Renal pelvis (tissue), 12 donors: ENCODE measurements at places on chromosomes 3 and 15. TPM values are rescaled to one million over a fixed set of nuclear protein-coding genes. Genes with fewer than 3 reads are reported as not detected.

DNA sequence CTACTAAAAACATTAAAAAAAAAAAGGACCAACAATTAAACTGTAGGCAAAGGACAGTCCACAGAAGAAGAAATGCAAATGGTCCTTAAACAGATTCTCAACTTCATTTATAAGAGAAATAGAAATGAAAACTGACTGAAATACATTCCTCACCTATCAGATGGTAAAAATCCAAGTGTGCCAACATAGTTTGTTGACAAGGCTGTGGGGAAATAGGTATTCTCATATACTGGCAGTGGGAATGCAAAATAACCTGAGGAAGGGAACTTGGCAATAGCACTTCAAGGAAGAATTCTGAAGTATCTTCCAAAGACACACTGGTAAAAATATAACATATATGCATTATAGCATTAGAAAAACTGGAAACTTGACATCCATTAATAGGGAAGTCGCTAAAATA, 53.8 kb downstream of the SLC24A1 start:
- no peak for DNase-seq

DNA sequence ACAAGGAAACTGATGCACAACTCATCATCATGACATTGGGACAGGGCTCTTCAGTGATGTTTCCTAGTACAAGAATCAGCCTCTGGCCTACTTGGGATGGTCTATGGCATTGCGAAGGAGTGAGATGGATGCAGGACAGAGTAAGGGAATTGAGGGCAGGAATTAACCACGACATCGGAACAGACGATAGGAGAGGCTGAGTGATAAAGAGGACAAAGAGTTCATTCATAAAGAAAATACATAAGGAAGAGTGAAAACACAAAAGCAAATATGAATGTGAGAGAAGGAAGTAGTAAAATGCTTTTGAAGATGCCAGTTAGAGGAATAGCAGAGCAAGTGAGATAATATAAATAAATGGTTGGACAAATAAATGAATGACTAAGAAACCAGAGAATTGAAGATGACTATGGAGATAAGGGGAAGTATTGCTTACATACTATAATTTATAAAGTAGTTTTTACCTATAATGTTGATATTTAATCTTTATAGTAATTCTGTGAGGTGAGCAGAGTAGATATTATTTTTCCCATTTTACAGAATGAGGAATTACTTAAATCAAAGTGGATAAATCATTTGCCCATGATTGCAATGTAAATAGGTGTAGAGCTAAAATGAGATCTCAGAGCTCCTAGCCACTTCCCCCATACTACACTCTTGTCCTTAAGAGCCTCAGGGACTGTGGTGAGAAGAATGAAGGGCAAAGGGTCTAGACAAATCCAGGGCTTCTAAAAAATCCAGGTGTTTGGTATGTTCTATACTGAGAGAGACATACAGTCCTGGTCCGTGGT, 203.3 kb downstream of the DTWD1 start:
- DNase-seq = no peak

GRCh38 chr3:114299421-114299820, 5.6 kb downstream of the TIGIT start:
- DNase-seq = no peak

- DNase-seq = no peak
Measured at GRCh38 chr3:106957029-106957428, 420.2 kb upstream of the CCDC54 start.

GRCh38 chr3:188217011-188217463, 63.1 kb downstream of the LPP start:
- DNase-seq = no peak

GRCh38 chr3:188396900-188397299, 242.9 kb downstream of the LPP start:
- DNase-seq = no peak

- no peak for DNase-seq
Measured at GRCh38 chr3:45171283-45171682, 25.1 kb upstream of the CDCP1 start.

DNA sequence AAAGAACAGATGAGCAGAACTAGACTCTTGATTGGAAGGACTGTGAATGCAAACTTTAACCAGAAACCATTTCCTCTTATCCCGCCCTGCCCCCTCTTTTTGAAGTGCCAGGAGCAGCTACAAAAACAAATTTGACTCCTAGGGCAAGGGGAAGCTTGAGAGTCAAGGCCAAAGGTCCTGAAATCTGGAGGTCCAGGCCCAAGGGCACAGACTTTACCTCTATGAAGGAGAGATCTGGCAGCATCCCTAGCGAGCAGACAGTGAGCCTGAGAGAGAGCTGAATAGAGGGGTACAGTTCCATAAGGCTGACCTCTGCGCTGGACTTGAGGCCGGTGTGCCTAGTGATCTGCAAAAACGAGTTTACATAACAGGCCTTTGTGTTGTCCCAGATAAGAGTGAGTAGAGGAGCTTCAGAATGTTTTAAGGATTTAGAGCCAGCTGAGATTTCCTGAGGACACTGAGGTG, 5.1 kb downstream of the RAB43 start:
- no peak for DNase-seq

GRCh38 chr3:17069754-17070153, 185.0 kb downstream of the PLCL2 start:
- no peak for DNase-seq

GRCh38 chr3:135887220-135887619, 78.3 kb upstream of the PPP2R3A start:
- no peak for DNase-seq

DNA sequence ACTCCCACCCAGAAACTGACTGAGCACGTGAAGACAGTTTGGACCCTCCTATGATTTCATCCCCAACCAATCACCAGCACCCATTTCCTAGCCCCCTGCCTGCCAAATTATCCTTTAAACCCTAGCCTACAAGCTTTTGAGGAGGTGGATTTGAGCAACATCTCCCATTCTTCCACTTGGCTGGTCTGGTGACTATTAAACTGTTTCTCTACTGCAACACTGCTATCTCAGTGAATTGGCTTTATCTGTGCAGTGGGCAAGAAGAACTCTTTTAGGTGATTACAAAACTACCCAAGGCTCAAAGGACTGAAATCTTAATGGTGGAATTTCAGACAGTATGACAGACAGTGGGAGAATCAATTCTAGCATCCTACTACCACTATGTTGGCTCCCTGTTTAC, 57.6 kb downstream of the FOXB1 start:
- DNase-seq = no peak

GRCh38 chr3:48320996-48321395, 12.5 kb downstream of the SPINK8 start:
- no peak for DNase-seq

DNA sequence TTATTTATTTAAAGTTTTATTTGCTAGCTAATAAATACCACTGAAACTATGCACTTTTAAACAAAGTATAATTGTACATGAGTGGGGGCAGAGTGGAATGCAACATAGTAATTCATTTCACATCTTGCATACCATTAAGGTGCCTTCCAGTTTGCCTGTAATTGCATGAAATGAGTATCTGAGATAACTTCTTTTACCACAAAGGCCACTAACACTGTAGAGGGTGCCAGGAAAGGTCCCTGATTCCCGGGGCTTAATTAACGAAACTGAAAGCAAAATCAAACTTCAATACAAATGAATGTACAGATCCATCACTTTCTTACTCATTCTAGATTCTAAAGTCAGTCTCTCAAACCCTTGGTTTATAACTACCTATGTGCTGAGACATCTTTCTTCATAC, 2.1 kb downstream of the CD47 start:
- no peak for DNase-seq

GRCh38 chr15:83012076-83012426, 612 bp upstream of the C15orf40 start:
- no peak for DNase-seq

DNA sequence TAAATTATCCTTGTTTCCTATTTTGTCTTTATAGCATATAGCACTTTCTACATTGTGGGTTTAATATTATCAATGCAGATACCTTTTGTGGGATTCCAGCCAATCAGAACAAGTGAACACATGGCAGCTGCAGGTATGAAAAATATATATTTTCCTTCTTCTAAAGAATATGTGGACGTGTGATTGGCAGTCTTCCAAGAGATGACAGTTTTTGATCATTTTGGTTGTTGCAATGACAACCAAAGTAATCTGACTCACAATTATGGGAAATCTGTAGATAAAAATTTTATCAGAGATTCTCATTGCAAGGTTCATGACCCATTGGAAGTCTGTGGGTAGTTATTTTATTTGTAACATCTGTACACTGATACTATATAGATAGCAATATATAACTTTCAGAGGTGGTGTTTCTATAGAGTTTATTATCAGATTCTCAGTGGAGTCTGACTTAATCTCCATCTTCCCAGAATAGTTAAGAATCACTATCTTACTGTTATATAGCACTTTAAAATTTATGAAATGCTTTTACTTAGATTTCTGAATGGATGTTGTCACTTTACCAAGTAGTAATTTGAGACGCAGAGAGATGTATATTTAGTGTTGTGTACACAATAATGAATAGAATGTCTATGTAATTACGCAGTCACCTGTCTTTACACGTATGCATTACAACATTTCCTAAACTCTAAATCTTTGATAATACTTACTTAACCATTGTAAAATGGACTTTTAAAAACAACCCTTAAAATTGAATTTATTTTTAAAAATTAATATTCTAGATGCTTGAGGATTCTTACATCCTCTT, 82.5 kb downstream of the STT3B start:
- DNase-seq = no peak

- DNase-seq = no peak
Measured at GRCh38 chr3:45145681-45146614, at the start of gene CDCP1. CDCP1 (minus strand) TSS chr3:45146378; CDS start chr3:45146287, 91 bp downstream.

GRCh38 chr3:70433091-70433490, 120.7 kb upstream of the MDFIC2 start:
- DNase-seq = no peak

GRCh38 chr3:127394031-127394430, 106.2 kb upstream of the PRR20G start:
- DNase-seq = no peak

DNA sequence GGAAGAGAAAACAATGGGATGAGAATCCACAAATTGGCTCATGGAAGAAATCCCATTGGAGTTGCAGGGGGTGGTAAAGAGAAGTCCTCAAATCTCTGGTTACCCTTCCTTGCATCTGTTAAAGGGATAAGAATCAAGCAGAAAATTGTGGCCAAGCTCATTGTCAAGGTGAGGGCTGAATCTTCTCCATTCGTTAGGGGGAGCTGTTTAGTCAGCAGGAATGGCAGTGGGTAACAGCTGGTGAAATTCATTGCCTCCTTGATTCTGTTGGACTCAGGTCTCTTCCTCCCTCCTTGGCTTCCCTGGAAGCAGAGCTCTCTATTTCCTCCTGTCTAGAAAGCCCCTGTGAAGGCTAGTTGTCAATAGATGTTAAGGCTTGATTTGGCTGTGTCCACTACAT, 343.1 kb upstream of the SEMA6D start:
- DNase-seq = no peak

DNA sequence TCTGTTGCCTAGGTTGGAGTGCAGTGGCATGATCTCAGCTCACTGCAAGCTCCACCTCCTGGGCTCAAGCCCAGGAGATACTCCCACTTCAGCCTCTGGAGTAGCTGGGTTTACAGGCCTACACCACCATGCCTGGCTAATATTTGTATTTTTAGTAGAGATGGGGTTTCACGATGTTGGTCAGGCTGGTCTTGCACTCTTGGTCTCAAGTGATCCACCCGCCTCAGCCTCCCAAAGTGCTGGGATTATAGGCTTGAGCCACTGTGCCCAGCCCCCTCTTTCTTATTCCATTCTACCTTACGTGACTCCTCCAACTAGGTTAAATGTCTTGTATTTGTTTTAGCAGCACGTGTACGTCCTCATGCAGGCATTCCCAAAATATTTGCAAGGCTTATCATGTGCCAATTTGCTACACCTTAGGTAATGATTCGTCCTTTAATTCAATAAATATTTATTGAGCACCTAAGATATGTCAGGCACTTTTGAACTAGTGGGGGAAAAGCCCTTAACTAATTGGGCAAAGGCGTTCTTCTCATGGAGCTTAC, 14.9 kb upstream of the MAGI1 start:
- no peak for DNase-seq

DNA sequence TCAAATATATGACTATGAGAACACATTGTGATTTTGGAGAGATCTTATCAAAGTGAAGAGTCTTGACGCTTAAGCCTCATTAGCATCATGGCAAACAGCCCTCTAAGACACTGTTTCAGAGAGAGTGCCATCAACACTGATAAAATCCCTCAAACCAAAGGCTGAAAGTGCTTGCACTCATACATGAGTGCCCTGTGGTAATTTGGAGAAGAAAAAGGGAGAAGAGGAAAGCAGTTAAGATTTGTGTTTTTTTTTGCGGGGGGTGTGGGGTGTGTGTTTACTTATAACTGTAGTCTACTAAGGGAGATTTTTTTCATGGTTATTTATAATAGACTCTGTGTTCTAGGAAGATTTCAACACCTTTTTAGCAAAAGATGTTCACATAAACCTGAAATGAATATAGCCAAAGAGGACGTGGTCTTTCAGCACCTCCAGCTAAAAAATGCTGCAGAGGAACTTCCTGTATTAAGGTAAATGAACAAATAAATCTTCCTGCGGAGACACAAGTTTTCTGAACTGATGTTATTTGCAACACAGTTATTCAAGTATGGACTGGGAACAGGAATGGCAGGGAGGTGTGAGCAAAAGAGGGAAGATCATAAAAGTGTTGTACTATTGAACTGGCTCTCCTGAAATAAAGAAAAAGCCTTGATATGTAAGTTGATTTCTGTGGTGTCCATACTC, 81.9 kb upstream of the TGFBR2 start:
- DNase-seq = no peak

DNA sequence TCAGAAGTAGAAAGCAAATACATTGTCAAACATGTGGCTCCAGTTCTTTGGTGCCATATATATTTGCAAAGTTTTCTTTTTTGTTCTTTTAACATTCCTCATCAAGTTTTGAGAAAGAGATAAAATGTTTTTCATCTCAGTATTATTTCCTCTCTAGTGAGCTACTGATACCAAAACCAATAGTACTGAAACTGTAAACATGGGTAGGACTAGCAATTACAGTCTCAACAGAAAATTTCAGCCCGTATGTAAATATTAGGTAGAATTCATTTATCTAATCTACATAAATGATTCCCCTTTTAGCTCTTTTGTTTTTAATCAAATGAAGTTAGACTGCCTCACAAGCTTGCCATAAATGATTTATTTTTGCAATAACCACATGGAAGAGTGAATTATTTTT, 21.4 kb downstream of the SECISBP2L start:
- no peak for DNase-seq

ERICH6 gene
- 1.00 TPM for polyA plus RNA-seq

ROBO1 gene
- polyA plus RNA-seq = 102 TPM

PRSS50 gene
- polyA plus RNA-seq = 5.1 TPM

IL12A gene
- 0.62 TPM for polyA plus RNA-seq

PLA2G4D gene
- 0.04 TPM for polyA plus RNA-seq

CDCP1 gene
- 1.4 TPM for polyA plus RNA-seq

TMC3 gene
- polyA plus RNA-seq = 0.11 TPM

RASGRP1 gene
- 16.0 TPM for polyA plus RNA-seq

CAPN3 gene
- polyA plus RNA-seq = 37.7 TPM

GNL3 gene
- 92.6 TPM for polyA plus RNA-seq

CPA3 gene
- 0.46 TPM for polyA plus RNA-seq

FANCD2OS gene
- not detected for polyA plus RNA-seq

CLDN16 gene
- 43.0 TPM for polyA plus RNA-seq

ZNF197 gene
- polyA plus RNA-seq = 27.0 TPM

CACNA2D3 gene
- 1.3 TPM for polyA plus RNA-seq
